K562 (cell line): ENCODE measurements at places on chromosomes 3 and 15.

GRCh38 chr3:125202197-125202596, 10.4 kb downstream of the SLC12A8 start:
- no peak for DNase-seq

- DNase-seq = no peak
Measured at GRCh38 chr15:23073890-23074646, 34.7 kb upstream of the TUBGCP5 start.

GRCh38 chr15:93449798-93450197, 360.8 kb upstream of the RGMA start:
- DNase-seq = no peak

DNA sequence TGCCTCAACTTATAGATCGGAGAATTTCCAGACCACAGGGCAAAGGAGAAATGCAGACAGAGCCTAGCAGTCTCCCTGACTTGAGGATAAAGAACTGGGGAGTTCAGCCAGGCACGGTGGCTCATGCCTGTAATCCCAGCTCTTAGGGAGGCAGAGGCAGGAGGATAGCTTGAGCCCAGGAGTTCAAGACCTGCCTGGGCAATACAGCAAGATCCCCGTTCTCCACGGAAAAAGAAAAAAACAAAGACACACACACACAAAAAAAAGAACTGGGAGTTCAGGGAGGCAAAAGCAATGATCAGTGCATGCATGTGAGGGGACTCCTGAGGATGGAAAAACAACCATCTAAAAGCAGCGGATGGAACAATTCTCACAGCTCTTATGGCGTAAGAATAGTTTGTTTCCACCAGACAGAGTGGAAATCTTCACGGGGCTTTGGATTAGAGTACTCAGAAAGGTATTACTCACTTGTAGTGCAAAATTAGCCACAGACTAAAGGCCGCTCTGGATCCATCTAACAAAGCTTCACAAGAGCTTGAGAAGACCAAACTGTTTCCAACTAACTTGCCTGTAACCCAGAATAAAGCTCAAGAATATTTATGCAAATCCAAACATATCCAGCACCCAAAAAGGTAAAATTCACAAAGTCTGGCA, 16.3 kb downstream of the SEC11A start:
- no peak for DNase-seq

DNA sequence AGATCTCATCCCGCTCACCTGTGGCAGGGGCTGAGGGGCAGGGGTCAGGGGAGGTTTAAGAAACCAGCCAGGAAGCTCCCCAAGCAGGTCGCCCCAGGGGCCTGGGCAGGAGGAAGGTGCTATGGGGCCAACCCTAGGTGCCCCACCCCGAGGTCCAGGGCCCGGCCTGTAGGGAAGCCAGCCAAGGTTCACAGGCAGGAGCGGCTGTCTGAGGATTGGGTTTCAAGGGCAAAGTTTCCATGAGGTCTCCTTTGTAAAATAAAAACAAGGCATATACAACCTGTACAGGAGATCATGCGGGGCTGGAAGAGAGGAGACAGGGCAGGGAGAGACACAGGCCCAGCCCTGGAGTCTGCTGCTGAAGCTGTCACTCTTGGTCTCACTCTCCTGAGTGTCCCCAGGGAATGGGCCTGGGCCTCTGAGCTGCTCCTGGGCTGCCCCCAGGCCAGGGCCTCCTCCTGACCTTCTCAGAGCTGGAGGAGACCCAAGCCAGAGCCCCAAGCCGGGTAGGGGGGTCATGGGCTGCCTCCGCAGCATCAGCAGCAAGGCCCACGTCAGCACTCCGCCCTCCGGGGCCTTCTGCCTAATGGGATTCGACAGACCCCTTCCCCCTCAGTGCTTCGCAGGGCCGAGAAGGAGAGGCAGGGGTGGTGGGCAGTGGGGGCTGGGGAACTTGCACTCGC, 5.5 kb downstream of the CPLX3 start:
- DNase-seq = no peak

DNA sequence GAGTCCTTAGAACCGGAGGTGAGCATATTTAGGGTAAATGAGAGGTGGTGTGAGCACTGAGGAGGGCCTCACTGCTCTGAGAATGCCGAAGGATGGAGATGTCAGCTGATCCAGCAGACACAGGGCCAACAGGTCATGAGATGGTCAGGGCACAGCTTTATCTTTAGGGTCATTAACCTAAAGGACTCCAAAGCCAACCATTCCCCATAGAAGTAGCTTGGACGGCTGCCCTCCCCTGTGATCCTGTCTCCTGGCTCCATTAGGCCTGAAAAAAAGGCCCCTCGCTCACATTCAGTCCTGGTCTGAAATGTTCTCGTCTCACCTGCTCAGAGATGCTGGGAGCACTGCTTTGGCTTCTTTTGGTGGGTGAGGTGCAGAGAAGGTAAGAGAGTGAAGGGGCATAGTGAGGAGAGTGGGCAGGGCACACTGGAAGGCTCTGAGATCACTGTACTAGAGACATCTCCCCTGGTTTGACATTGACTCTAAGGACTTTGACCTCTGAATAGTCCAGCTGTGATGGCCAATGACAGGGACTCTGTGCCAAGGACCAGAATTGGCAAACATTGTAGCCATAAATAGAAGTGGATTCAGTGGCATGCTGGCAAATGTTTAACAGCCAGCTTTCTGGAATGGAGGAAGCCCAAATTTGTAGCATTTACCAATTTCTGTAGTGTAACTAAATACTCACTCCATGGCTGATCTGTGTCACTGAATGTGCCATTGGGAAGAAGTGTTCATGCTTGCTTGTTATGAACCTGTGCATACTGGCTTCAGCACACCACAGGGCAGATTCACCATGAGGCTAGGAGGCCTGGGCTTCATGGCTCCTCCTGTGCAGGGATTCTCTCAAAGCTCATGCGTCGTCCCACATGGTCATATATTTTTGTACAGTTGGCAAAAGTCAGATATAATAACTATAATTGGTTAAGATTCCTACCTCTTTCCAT, 76.2 kb upstream of the MRPS22 start:
- DNase-seq = no peak

- no peak for DNase-seq
Measured at GRCh38 chr3:187507266-187507665, 139.1 kb downstream of the RTP4 start.

GRCh38 chr3:69848113-69848512, 108.8 kb downstream of the MITF start:
- DNase-seq = no peak

GRCh38 chr3:72890166-72890925, 2.5 kb downstream of the GXYLT2 start:
- DNase-seq = no peak

GRCh38 chr15:85587707-85588411, 206.9 kb downstream of the KLHL25 start:
- no peak for DNase-seq

DNA sequence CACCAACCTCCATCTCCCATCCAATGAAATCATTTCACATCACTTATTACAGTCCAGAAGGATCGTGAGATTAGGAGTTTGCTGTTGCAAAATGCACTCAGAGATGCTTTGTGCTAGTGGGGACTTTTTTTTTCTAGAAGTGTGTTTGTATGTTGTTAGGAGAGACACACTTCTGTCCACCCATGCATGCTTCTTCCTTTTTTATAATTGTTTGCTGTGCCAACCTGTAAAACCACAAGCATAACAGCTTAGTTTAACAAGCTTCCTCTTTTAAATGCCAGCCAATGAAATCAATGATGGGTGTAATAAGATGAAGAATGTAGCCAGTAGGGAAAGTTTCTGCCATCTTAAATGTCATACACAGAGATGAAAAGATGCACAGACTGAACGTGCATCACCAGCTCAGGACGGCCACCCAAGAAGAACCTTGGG, 305.6 kb upstream of the STT3B start:
- DNase-seq = no peak

DNA sequence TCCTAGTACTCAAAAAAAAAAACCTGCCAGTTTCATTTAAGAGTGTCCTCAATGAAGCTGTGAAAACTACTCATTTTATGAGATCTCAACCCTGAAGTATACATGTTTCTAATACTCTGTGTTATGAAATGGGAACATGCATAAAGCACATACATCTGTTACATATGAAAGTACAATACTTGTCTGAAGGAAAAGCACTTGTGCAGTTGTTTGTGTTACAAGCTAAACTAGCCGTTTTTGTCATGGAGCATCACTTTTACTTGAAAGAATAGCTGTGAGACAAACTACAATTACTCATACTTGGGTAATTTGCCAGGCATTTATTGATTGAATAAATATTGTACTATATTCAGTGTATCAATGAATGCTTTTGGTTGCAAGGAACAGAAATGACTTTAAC, 72.7 kb downstream of the TIPARP start:
- no peak for DNase-seq

DNA sequence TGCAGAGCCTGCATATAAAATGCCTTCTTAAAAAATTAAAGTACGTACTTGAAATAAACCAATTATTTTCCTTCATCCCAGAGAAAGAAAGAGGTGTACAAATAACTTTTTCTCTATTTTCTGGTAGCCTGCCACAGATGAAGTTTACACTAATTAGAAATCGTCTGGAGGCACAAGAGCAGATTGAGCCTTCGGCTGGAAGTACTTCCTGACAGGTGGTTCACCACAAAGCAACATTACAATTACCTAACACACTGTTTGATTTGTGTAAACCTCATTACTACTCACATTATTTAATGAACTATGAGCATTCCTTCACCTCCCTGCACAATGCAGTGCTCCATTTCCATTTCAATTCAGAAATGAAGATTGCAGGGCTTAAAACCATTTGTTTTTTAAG, 856.1 kb downstream of the SI start:
- no peak for DNase-seq

DNA sequence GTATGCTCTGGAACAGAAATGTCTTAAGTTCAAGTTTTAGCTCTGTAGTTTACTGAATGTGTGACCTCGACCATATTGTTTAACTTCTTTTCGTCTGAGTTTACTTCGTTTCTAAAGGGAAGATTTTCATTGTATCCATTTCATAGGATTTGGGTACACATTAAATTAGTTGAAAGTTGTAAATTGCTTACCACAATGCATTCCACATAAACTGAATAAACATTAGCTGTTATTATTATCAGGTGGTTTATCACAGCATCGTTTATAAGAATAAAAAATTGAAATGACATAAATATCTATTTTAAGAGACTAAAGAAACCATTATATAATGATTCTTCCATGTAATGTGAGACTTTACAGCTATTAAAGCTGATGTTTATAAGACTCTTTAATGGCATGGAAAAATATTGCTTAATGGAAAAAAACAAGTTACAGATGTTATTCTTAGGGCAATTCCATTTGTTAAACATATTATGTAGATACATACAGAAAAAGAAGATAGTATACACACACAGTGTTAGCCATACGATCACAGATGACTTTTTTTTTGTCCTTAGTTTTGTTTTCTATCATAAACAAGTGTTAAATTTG, 342.3 kb upstream of the SGO1 start:
- DNase-seq = no peak

DNA sequence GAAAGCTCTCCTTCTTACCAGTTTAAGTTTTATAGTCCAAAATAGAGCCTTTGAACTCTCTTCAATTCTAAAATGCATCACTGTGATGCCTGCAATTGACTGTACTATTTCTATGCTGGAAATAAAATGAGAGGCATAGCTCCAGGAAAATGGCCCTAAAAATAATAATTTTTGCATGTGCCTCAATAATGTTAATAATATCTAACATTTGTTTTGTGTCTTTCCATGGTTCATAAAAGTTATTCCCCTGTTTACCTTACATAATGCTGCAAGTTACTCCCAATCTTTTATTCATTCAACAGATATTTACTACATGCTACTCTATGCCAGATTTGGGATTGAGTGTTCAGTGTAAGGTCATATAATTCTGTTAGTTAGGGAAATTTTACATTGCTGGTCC, 574.0 kb downstream of the RBMS3 start:
- no peak for DNase-seq

GRCh38 chr15:42134617-42135245, 21.7 kb downstream of the PLA2G4F start:
- DNase-seq = no peak

DNA sequence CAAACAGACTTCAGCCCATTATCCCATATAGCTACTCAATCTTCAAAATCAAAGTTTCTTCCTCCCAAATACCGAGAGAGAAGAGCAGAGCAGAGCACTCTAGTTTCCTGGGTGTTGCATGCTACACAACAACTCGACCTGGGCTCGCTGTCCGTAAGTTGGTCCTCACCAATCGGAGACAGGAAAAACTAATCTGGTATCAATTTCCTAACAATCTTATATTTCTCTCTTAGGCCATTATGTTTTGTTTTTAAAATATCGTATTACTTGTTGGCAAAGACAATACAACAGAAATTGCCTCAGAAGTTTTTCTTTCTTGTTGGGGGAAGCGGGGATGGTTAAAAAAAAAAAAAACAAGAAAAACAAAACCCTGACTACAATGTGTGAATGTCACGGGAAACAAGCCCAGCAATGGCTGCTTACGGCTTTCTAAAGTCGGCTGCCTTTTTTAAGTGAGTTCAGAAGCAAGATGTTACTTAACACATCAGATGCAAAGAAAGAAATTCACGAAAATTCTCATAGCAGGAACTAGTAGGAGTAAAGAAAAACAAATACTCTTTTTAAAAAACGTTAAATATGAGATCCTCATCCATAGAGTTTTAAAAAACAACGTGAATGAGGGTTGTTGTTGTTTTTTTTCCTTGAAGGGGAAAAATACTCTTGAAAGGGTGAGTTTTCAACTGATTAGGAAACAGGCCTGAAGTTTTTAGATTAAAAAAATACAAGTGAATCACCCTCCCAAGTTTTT, 1.9 kb downstream of the VGLL4 start:
- no peak for DNase-seq

DNA sequence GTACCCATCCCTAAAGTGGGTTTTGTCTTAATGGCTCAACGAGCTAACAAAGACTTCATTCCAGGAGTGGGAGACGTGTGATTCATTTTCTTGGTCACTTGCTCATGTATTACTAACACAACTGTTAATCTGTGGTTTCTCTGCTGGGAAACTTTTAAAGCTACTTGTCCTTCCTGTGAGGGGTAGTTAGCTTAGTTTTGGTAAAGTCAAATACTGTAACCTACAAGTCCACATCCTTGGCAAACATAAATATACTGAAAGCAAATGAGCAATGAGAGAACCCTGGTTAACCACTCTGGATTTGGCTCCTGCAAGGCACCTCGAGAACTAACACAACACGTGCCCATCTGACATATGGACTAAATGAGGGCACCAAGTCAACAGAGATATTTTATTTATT, 19.9 kb downstream of the NOX5 start:
- DNase-seq = no peak

DNA sequence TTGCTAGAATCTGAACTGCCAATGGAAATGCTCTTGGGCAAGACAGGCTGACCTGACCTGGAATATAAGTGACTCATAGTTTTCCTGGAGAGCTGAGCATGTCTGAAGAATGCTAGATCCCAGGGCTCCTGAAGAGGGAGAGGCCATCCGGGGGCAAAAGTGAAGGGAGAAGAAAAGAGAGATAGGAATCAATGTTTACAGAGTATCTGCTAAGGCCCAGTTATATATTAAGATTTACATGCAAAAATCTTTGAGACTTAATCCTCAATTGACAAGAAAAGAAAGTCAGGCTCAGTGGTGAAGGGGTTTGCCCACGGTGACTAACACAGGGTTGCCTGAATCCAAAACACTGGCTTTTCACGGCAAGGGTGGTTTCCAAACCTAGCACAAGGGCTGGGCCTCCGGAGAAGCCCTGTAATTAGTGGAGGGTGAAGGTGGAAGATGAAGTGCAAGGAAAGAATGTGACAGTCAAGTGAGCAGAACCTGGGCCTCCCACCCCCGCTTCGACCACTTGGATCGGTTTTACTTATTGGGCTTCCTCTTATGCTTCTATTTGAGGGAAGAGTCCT, 91.7 kb upstream of the FGF12 start:
- DNase-seq = no peak
